ENCODE measurements at places on chromosomes 2 and 18. TPM values are rescaled to one million over a fixed set of nuclear protein-coding genes. Genes with fewer than 3 reads are reported as not detected.

The CABLES1 gene
- polyA plus RNA-seq = 0.99 TPM

The KCNG2 gene
- polyA plus RNA-seq = not detected

The ACVR1C gene
- not detected for polyA plus RNA-seq

The FAM237A gene
- polyA plus RNA-seq = not detected

GRCh38 chr18:6650747-6651146 is 78.8 kb upstream of the ARHGAP28 start:
- no peak overlapping the region for H3K27ac ChIP-seq
- no peak overlapping the region for H3K4me3 ChIP-seq

- peaks cover 6% of the 10 kb centered on the region for H3K27me3 ChIP-seq
- H3K4me3 ChIP-seq = no peak overlapping the region
- no peaks in the 10 kb centered on the region for H3K4me1 ChIP-seq
Measured at GRCh38 chr2:1156059-1156458, 205.4 kb downstream of the SNTG2 start.

- no peak overlapping the region for H3K4me3 ChIP-seq
- peaks cover 6% of the 10 kb centered on the region for H3K27me3 ChIP-seq
- no peaks in the 10 kb centered on the region for H3K36me3 ChIP-seq
- H3K27ac ChIP-seq = no peak overlapping the region
- no peak for DNase-seq
Measured at GRCh38 chr2:38497670-38498037, 105.1 kb downstream of the HNRNPLL start.

DNA sequence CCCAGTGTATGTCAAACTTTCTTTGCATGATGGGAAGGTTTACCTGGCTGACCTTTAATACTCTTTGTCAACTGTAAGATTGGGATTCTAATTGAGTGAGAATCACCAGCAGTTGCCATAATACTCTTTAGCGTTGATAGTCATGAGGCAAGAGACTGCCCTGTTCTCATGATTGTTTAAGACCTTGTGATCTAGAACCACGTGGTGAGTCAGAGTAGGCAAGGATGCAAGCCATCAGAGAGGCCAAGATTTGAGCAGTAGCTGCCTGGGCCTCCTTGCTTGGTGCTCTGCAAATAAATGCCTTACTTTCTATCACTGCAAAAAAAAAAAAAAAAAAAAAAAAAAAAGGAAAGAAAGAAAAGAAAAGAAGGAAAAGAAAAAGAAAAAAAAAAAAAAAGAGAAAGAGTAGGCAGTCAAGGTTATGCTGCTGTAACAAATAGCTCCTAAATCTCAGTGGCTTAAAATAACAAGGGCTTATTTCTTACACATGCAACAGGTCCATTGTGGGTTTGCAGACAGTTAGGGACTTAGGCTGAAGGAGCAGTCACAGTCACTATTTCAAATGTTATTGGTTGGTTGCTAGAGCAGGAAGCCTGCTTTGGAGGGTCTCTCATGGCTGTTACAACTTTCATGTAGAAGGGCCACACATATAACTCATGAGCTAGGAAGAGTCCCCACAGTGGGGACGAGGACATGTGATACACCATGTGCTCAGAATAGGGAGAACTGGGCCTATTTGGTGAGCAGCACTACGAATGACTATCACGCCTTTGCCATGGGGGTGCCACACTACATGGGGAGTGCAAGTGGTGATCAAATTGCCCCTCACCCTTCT is 21.7 kb downstream of the IL1R2 start:
- H3K4me3 ChIP-seq = no peak overlapping the region
- peaks cover 11% of the 10 kb centered on the region for H3K27me3 ChIP-seq
- no peak overlapping the region for H3K27ac ChIP-seq
- no peaks in the 10 kb centered on the region for H3K36me3 ChIP-seq
- no peaks in the 10 kb centered on the region for H3K4me1 ChIP-seq

GRCh38 chr18:49359732-49360444 is 100.6 kb downstream of the DYM start:
- peaks cover 42% of the 10 kb centered on the region for H3K4me1 ChIP-seq
- H3K27me3 ChIP-seq = peaks cover 3% of the 10 kb centered on the region
- no peak overlapping the region for H3K27ac ChIP-seq
- H3K36me3 ChIP-seq = peaks cover 13% of the 10 kb centered on the region
- no peak for DNase-seq

- no peak for DNase-seq
- no peaks in the 10 kb centered on the region for H3K36me3 ChIP-seq
- H3K4me1 ChIP-seq = peaks cover 18% of the 10 kb centered on the region
- H3K27me3 ChIP-seq = peaks cover 7% of the 10 kb centered on the region
Measured at GRCh38 chr2:40455661-40456060, 3.8 kb upstream of the SLC8A1 start.

DNA sequence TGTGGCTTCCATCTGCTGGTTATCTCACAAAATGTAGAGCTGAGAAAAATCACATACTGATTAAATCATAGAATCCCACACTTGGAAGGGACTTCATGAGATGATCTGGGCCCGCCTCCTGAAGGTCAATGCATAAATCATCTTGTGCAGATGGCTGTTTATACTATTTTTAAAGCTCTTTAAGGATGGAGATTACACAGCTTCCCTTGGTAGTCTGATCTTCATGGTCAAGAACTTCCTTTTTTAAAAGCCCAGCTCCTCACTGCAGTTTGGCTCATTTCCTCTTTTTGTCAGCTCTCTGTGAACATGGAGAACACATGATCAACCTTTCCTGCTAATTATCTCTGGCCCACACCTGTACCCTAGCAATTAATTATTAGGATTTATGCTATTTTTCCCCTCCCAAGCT is 25.9 kb downstream of the GCG start:
- H3K27ac ChIP-seq = no peak overlapping the region
- H3K4me3 ChIP-seq = no peak overlapping the region
- H3K36me3 ChIP-seq = no peaks in the 10 kb centered on the region
- DNase-seq = no peak
- no peaks in the 10 kb centered on the region for H3K27me3 ChIP-seq

All from immature natural killer cell (primary cell).